ENCODE measurements at places on chromosomes 5 and 9.

DNA sequence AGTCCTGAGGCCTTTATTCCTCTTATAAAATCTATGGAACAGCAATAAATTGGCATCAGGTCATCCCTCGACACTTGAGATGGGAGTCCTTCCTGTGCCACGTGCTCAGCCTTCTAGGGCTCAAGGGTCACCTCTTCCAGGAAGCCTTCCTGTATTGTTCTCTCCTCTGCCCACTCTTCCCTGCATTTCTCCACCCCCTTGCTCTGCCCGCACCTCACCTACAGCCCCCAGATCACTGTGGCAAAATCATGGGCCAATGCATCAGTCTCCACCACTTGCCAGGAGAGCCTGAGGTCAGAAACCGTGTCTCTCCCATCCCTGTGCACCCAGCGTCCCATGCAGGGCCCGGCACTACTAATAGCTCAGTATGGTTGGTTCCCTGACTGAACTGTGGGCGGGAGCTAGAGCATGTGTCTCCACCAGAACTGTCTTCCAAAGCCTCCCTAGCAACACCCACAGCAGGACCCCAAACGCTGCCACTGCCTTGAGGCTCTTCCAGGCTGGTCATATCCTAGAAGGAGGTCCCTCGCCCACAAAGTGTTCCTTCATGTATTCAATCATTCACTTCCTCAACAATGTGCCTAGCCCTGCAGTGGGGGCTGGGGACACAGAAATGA lies 13.5 kb downstream of the DUSP1 start:
- no peaks in the 10 kb centered on the region for H3K4me1 ChIP-seq
- no peaks in the 10 kb centered on the region for H3K27me3 ChIP-seq
- no peak overlapping the region for H3K27ac ChIP-seq
- no peaks in the 10 kb centered on the region for H3K36me3 ChIP-seq

DNA sequence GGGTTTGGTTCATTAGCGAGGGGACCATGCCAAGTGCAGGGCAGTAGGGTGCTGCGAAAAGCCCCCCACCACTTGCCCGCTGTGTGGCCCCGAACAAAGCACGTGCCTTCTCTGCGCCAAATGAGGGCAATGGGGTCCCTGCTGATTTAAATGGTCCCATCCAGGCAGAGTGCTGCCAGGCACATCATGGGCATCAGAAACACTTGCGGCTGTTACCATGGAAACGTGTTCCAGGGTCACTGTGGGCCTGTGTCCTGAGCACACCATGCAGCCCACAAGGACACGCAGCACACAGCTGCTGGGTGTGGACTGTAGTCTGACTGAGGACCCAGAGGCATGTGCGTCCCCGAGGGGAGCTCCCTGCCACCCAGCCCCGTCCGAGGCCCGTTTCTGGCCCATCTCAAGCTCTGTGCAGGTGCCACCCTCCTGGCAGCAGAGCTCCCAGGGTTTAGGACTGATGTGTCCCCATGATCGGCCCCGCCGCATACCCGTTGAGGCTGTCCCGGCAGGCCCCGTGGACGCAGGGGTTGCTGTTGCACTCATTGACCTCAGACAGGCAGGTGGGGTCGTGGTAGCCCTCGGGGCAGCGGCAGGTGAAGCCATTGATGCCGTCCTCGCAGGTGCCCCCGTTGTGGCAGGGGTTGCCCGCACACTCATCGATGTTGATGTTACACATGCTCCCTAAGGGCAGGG lies 31.3 kb upstream of the SEC16A start:
- DNase-seq, result no peak
- peaks cover 32% of the 10 kb centered on the region for H3K36me3 ChIP-seq
- no peaks in the 10 kb centered on the region for H3K27me3 ChIP-seq
- peaks cover 6% of the 10 kb centered on the region for H3K4me1 ChIP-seq
- no peak overlapping the region for H3K27ac ChIP-seq

- DNase-seq, result no peak
- peaks cover 2% of the 10 kb centered on the region for H3K36me3 ChIP-seq
- H3K27me3 ChIP-seq, result no peaks in the 10 kb centered on the region
- H3K4me1 ChIP-seq, result no peaks in the 10 kb centered on the region
- no peak overlapping the region for H3K4me3 ChIP-seq
Measured at GRCh38 chr5:132708645-132709044, 28.7 kb downstream of the KIF3A start.

DNA sequence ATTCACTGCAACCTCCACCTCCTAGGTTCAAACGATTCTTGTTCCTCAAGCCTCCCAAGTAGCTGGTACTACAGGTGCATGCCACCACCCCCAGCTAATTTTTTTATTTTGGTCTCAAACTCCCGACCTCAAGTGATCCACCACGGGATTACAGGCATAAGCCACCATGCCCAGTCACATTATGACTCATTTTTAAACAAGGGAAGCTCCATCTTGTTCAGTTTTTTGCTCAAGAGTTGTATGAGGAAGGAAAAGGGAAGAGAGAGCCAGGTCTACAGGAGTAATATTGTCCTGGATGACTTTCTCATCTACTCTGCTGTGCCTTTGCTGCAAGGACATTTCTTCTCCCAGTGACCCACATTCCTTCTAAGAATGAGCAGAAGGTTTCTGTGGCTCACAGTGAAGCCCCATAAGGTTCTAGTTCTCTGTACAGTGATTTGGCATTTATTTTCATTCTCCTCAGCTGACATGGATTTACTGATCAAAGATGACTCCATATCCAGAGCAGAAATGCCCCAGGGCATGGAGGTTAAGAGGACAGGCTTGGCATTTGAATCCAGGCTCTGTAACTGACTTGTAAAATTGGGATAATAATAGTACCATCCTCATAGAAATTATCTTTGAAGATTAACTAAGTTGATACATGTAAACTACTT lies 153.5 kb downstream of the CDH6 start:
- no peaks in the 10 kb centered on the region for H3K4me1 ChIP-seq
- no peak for DNase-seq
- no peaks in the 10 kb centered on the region for H3K27me3 ChIP-seq
- H3K36me3 ChIP-seq, result no peaks in the 10 kb centered on the region
- no peak overlapping the region for H3K27ac ChIP-seq

GRCh38 chr5:92378966-92379611 lies 996.0 kb upstream of the ARRDC3 start:
- H3K27me3 ChIP-seq, result no peaks in the 10 kb centered on the region
- DNase-seq, result no peak
- no peak overlapping the region for H3K27ac ChIP-seq
- no peaks in the 10 kb centered on the region for H3K4me1 ChIP-seq
- H3K4me3 ChIP-seq, result no peak overlapping the region
- no peaks in the 10 kb centered on the region for H3K36me3 ChIP-seq

- no peaks in the 10 kb centered on the region for H3K27me3 ChIP-seq
- DNase-seq, result no peak
- no peaks in the 10 kb centered on the region for H3K36me3 ChIP-seq
- H3K27ac ChIP-seq, result no peak overlapping the region
Measured at GRCh38 chr5:167348980-167349379, 942.5 kb upstream of the WWC1 start.

- no peaks in the 10 kb centered on the region for H3K27me3 ChIP-seq
- no peak overlapping the region for H3K27ac ChIP-seq
- H3K4me1 ChIP-seq, result peaks cover 7% of the 10 kb centered on the region
- H3K36me3 ChIP-seq, result no peaks in the 10 kb centered on the region
Measured at GRCh38 chr9:74379718-74380117, 117.4 kb upstream of the RORB start.

GRCh38 chr5:111756581-111757354 lies at the start of gene NREP:
TSS of gene NREP (minus strand) at chr5:111757194. CDS start at chr5:111755772, 1,422 bp downstream.
- no peak for DNase-seq
- no peaks in the 10 kb centered on the region for H3K27me3 ChIP-seq
- H3K36me3 ChIP-seq, result no peaks in the 10 kb centered on the region
- H3K4me3 ChIP-seq, result peak within 1 kb of the TSS; percentile 74
- H3K27ac ChIP-seq, result peak within 1 kb of the TSS; percentile 94

DNA sequence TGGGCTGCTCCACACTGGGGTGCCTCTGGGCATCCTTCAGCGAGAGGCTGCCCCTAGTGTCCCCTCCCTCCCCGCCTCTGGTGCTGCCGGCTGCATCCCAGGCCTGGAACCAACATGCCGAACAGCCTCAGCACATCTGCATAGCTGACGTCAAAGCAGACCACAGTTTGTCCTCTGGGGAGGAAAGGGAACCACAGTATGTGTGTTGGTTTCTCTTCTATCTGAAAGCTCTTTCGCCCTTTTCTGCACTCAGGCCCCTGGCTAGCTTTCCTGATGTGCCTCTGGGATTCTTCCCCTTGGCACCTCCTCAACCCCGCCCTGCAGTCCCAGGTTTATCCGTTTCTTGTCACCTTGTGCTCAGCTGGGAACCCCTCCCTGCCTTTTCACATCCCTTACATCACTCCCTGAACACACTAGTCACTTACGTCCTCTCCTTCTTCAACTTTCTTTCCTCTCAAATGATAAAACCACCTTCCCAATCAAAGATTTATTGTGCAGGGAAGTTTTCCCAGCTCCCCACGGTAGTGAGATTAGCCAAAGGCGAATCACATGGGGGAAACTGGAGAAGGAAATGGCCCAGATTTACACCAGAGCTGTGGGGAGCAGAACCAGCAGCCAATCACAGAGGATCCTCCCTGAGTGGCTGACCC lies 35.5 kb upstream of the B4GALT1 start:
- no peak for DNase-seq
- H3K27ac ChIP-seq, result no peak overlapping the region
- H3K27me3 ChIP-seq, result no peaks in the 10 kb centered on the region
- no peaks in the 10 kb centered on the region for H3K36me3 ChIP-seq
- no peaks in the 10 kb centered on the region for H3K4me1 ChIP-seq
- H3K4me3 ChIP-seq, result no peak overlapping the region

DNA sequence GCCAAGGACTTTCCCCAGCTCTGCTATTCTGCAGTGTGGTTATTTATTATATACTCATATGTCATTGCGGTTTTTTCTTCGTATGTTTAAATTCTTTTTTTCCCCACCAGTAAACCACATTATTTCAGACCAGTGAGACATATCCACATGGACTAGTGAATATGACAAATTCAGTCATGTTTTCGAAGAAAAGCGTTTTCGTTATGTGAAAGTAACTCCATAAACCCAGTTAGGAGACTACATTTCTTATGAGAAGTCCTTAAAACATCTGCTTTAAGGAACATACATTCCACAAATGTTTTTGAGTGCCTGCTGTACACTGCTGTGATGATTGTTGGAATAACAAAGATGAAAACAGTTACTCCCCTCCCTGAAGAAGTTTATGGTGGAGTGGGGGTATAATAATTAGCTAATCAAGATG lies 591.8 kb upstream of the CLINT1 start:
- no peak overlapping the region for H3K27ac ChIP-seq
- H3K4me3 ChIP-seq, result no peak overlapping the region
- H3K4me1 ChIP-seq, result no peaks in the 10 kb centered on the region
- no peak for DNase-seq
- no peaks in the 10 kb centered on the region for H3K36me3 ChIP-seq

DNA sequence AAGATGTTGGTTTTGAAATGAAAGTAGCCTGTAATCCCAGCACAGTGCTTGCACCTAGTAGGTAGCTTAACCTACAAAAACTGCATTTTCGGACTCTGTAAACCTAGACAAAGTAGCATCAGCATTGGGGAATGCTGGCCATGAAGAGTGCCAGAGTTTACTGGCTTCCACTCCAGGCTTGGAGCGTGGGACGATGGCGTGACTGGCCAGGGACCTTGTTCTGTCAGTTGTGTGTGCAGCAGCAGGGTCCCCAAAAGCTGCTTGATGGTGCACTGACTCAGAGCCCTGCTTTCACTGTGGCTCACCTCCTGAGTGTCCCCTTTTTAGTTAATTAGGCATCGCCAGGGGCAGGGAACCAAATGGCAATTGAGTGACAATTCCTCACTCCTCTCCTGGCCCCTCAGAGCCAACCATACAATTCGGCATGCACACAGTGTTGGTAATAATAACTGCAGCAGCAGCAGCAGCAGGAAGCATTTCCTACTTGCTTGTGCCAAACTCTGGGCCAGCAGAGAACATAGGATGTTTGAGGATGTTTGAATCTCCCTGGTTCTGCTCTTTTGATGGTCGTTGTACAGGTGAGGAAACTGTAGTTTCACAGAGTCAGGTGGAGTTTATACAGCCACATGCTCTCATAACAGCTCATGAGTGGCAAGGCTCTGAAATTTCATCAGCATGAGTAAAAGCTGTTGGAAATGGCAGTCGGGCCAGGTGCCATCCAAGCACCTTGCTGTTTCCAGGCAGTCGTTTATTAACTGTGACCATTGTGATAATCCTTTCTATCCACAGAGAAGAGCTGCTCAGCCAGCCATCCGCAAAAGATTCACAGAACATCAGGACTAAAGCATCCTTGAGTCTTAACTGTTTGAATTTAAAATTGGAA lies 4.2 kb downstream of the UBE2QL1 start:
- H3K27ac ChIP-seq, result no peak overlapping the region
- no peaks in the 10 kb centered on the region for H3K36me3 ChIP-seq
- no peak overlapping the region for H3K4me3 ChIP-seq
- peaks cover 3% of the 10 kb centered on the region for H3K4me1 ChIP-seq
- no peaks in the 10 kb centered on the region for H3K27me3 ChIP-seq

DNA sequence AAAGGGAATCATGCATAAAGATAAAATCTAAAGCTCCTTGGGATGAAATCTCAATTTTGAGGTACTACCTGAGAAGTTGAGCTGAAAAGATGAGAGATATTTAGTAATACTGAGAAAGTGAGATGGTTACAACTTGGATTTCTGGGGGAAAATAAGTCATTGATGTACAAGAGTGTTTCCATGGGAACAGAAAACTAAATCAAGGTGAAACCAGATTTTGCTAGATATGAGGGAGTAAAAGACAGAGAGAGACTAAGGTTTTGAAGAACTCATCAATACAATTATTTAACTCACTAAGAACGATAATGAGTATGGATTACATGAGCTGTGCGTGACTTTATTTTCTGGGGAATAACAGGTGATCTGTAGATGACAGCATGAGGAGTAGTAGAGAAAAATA lies 10.2 kb upstream of the ST8SIA4 start:
- H3K4me3 ChIP-seq, result no peak overlapping the region
- no peaks in the 10 kb centered on the region for H3K27me3 ChIP-seq
- no peak for DNase-seq
- H3K36me3 ChIP-seq, result no peaks in the 10 kb centered on the region
- no peaks in the 10 kb centered on the region for H3K4me1 ChIP-seq

GRCh38 chr5:65868509-65868908 lies 57.9 kb upstream of the ERBIN start:
- no peaks in the 10 kb centered on the region for H3K4me1 ChIP-seq
- no peak for DNase-seq
- H3K4me3 ChIP-seq, result no peak overlapping the region
- H3K27me3 ChIP-seq, result no peaks in the 10 kb centered on the region
- no peaks in the 10 kb centered on the region for H3K36me3 ChIP-seq

- H3K27me3 ChIP-seq, result no peaks in the 10 kb centered on the region
- H3K36me3 ChIP-seq, result no peaks in the 10 kb centered on the region
- no peak for DNase-seq
- H3K4me1 ChIP-seq, result peaks cover 6% of the 10 kb centered on the region
- no peak overlapping the region for H3K4me3 ChIP-seq
Measured at GRCh38 chr5:133825631-133826289, 142.7 kb downstream of the C5orf15 start.

DNA sequence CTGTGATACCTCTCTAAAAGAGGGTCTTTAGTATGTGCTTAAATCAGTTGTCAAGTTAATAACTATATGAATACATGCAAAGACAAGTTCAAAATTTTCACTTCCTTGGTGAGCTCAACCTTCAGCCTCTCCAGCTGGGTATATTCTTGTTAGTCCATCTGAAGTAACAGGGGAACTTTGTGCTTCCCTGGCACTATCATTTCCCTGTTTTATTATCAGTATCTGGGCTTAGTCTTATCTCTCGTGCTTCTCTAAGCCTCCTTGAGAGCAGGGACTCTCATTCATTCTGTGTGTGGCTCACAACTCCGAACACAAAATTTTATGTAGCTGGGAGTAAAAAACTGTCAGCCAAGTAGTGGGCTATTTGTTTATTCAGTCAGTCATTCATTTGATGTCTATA lies 175.9 kb upstream of the MAP3K1 start:
- no peak overlapping the region for H3K27ac ChIP-seq
- H3K36me3 ChIP-seq, result no peaks in the 10 kb centered on the region
- no peak for DNase-seq
- H3K27me3 ChIP-seq, result no peaks in the 10 kb centered on the region
- peaks cover 25% of the 10 kb centered on the region for H3K4me1 ChIP-seq

All from liver (tissue), 10 donors.